ENCODE measurements at places on chromosomes 3 and 15.

GRCh38 chr3:25944329-25944728 is 154.4 kb downstream of the OXSM start:
- DNase-seq = no peak

- DNase-seq = no peak
Measured at GRCh38 chr3:141389703-141390102, 21.4 kb downstream of the ZBTB38 start.

- no peak for DNase-seq
Measured at GRCh38 chr15:33454996-33455395, 144.2 kb downstream of the RYR3 start.

GRCh38 chr3:177771780-177772179 is 574.5 kb upstream of the TBL1XR1 start:
- DNase-seq = no peak

Data from cerebellar nuclear complex (tissue), 1 donor.